Upper lobe of left lung (tissue), 6 donors: ENCODE measurements at places on chromosomes 5 and 9. TPM values are rescaled to one million over a fixed set of nuclear protein-coding genes. Genes with fewer than 3 reads are reported as not detected.

The THBS4 gene
- total RNA-seq, result 1.2 TPM

The YTHDC2 gene
- total RNA-seq, result 18.4 TPM

The RPL35 gene
- 659 TPM for total RNA-seq

The INSL6 gene
- total RNA-seq, result not detected

The NDFIP1 gene
- 212 TPM for total RNA-seq

The KIF12 gene
- total RNA-seq, result 16.8 TPM

The ECM2 gene
- total RNA-seq, result 11.3 TPM

The ANXA2R gene
- 3.9 TPM for total RNA-seq

The GARIN3 gene
- not detected for total RNA-seq

The PCDHB10 gene
- 1.5 TPM for total RNA-seq

The CSF1R gene
- 51.8 TPM for total RNA-seq

The TEK gene
- total RNA-seq, result 24.6 TPM

The IL7R gene
- total RNA-seq, result 87.9 TPM

The SLC2A6 gene
- 11.6 TPM for total RNA-seq

The PKD2L2 gene
- not detected for total RNA-seq

The C5orf52 gene
- total RNA-seq, result not detected

The OTULINL gene
- total RNA-seq, result 90.2 TPM

The QRFP gene
- total RNA-seq, result not detected

The ZNG1A gene
- 30.3 TPM for total RNA-seq

The NUDT12 gene
- 16.8 TPM for total RNA-seq

The LSM11 gene
- 2.2 TPM for total RNA-seq

The ABCA1 gene
- 96.7 TPM for total RNA-seq

The PTGER4 gene
- total RNA-seq, result 33.9 TPM

The PCDHA1 gene
- not detected for total RNA-seq

The CAMK2A gene
- not detected for total RNA-seq

The S100Z gene
- total RNA-seq, result not detected

The SAP30L gene
- 34.0 TPM for total RNA-seq

The PCDHGA6 gene
- total RNA-seq, result 6.3 TPM

The PCDHA12 gene
- 7.3 TPM for total RNA-seq

The PLAC8L1 gene
- total RNA-seq, result not detected

The F2RL2 gene
- total RNA-seq, result not detected

The FCN2 gene
- not detected for total RNA-seq

The SLC4A9 gene
- total RNA-seq, result 0.15 TPM

The SH3TC2 gene
- 1.5 TPM for total RNA-seq

The SLC1A3 gene
- total RNA-seq, result 37.0 TPM

The POLE3 gene
- 6.4 TPM for total RNA-seq

The GDF9 gene
- total RNA-seq, result 0.23 TPM

The LCN10 gene
- 3.0 TPM for total RNA-seq

The EMB gene
- total RNA-seq, result 4.7 TPM

The CTXN3 gene
- total RNA-seq, result not detected

The LCN1 gene
- total RNA-seq, result not detected

The TMEM252 gene
- not detected for total RNA-seq

The DIPK1B gene
- total RNA-seq, result 24.1 TPM

The PPP3R2 gene
- not detected for total RNA-seq

The NPR3 gene
- 28.8 TPM for total RNA-seq

The PDZD2 gene
- total RNA-seq, result 55.5 TPM

The DHX29 gene
- 23.9 TPM for total RNA-seq

The GPR21 gene
- not detected for total RNA-seq

The STKLD1 gene
- 3.1 TPM for total RNA-seq

The ANXA1 gene
- 275 TPM for total RNA-seq

The CDH10 gene
- 0.54 TPM for total RNA-seq

The ARHGEF39 gene
- 0.30 TPM for total RNA-seq

The DNAJC18 gene
- 5.6 TPM for total RNA-seq

The NIM1K gene
- 5.8 TPM for total RNA-seq

The PTPN3 gene
- total RNA-seq, result 10.2 TPM

The TAF11L5 gene
- not detected for total RNA-seq

The SLC36A2 gene
- total RNA-seq, result not detected

The TCF7 gene
- total RNA-seq, result 6.3 TPM
